ENCODE measurements at places on chromosomes 13 and 19.

- no peak for DNase-seq
Observed at GRCh38 chr13:113349050-113349449, 14.9 kb downstream of the GRTP1 start.

DNA sequence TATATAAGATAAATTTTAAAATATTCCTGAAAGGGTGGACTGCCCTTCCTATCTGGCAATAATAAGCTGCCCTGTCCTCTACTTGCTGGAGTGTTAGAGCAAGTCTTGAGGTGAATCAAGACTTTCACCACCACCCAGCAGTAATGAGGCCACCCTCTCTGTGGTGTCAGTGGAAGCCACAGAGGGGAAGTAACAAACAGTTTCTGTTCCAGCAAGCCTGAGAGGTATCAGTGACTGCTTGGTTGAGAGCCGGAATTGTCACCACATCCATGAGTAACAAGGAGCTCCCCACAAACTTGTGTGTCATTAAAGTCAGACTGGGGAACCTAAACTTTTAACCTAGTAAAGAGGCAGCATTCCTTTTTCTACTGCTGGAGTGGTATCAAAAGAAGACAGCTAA is 532.7 kb upstream of the SPRY2 start:
- DNase-seq = no peak

DNA sequence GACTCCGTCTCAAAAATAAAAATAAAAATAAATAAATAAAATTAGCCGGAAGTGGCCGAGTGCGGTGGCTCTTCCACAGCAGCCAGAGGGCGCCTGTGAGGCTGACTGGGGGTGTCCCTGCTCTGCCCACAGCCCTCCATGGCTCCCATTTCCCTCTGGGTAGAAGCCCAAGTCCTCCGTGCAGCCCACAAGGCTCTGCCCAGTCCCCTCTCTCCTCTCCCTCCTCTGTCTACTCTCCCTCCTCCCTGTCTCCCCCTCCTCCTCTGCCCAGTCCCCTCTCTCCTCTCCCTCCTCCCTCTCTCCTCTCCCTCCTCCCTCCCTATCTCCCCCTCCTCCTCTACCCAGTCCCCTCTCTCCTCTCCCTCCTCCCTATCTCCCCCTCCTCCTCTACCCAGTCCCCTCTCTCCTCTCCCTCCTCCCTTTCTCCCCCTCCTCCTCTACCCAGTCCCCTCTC is 20.4 kb downstream of the MISP start:
- DNase-seq = no peak

DNA sequence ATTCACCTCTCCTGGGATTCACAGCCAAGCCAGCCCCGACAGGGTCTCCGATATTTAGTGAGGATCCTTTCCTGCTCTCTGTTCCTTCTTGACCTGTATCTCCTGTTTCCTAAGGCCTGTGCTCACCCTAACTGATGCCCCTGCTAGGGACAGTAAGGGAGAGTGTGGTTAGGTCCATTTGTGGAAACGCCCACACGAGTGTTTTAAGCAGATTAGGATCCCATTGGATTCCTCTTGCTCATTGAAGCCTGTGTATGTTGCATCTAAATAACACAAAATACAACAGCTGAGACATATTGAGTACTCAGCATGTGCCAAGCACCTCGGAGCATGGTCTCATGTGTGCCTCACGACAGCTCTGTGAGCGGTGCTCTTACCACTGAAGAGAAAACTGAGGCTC is 64.9 kb downstream of the EFNB2 start:
- no peak for DNase-seq

- DNase-seq = no peak
Observed at GRCh38 chr13:22040810-22041364, 370.0 kb downstream of the FGF9 start.
